ENCODE measurements at places on chromosomes 16 and 17. TPM values are rescaled to one million over a fixed set of nuclear protein-coding genes. Genes with fewer than 3 reads are reported as not detected.

- H3K4me1 ChIP-seq: peaks cover 27% of the 10 kb centered on the region
- no peaks in the 10 kb centered on the region for H3K27me3 ChIP-seq
- no peaks in the 10 kb centered on the region for H3K36me3 ChIP-seq
- peak overlapping the region; percentile 8 for H3K4me3 ChIP-seq
These were observed 224.0 kb upstream of the TNRC6C start for GRCh38 chr17:77734371-77735080.

GRCh38 chr17:68657576-68657975, 56.4 kb upstream of the FAM20A start:
- no peak overlapping the region for H3K4me3 ChIP-seq
- no peaks in the 10 kb centered on the region for H3K4me1 ChIP-seq
- DNase-seq: no peak
- no peaks in the 10 kb centered on the region for H3K36me3 ChIP-seq
- peaks cover 4% of the 10 kb centered on the region for H3K27me3 ChIP-seq

DNA sequence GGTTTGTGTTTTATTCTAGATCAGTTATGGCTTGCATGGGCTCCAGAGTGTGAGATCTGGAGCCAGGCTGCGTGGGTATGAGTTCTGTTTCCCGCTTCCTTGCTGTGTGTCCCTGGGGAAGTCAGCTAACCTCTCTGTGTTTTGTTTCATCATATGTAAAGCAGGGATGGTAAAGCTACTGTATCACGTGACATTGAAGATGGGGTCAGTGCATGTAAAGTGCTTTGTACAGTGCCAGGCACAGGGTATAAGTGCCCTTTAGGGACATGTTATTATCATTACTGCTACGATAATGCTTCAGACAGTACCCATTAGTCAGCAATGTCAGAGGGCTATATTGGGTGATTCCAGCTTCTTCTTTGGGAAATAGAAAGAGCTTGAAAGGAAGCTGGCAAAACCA, 186.2 kb downstream of the FOXL1 start:
- H3K27me3 ChIP-seq: peaks cover 78% of the 10 kb centered on the region
- no peaks in the 10 kb centered on the region for H3K36me3 ChIP-seq
- DNase-seq: no peak
- H3K4me3 ChIP-seq: no peak overlapping the region
- H3K27ac ChIP-seq: no peak overlapping the region

- no peak overlapping the region for H3K4me3 ChIP-seq
- no peaks in the 10 kb centered on the region for H3K36me3 ChIP-seq
- no peaks in the 10 kb centered on the region for H3K4me1 ChIP-seq
- no peak overlapping the region for H3K27ac ChIP-seq
- no peaks in the 10 kb centered on the region for H3K27me3 ChIP-seq
- no peak for DNase-seq
These were observed 69.7 kb downstream of the WIPI1 start for GRCh38 chr17:68387435-68388218.

GRCh38 chr17:63445065-63445464, 1.0 kb downstream of the CYB561 start:
- DNase-seq: no peak
- H3K4me3 ChIP-seq: no peak overlapping the region
- no peaks in the 10 kb centered on the region for H3K36me3 ChIP-seq
- H3K4me1 ChIP-seq: peaks cover 17% of the 10 kb centered on the region
- no peak overlapping the region for H3K27ac ChIP-seq

- peak overlapping the region; percentile 26 for H3K27ac ChIP-seq
- H3K27me3 ChIP-seq: no peaks in the 10 kb centered on the region
- H3K4me3 ChIP-seq: no peak overlapping the region
- peaks cover 4% of the 10 kb centered on the region for H3K36me3 ChIP-seq
These were observed 796 bp downstream of the HOXB3 start for GRCh38 chr17:48589060-48589830.

GRCh38 chr16:3242709-3243108, 7.8 kb upstream of the ZNF200 start:
- no peak overlapping the region for H3K27ac ChIP-seq
- H3K36me3 ChIP-seq: no peaks in the 10 kb centered on the region
- DNase-seq: no peak
- no peaks in the 10 kb centered on the region for H3K27me3 ChIP-seq

DNA sequence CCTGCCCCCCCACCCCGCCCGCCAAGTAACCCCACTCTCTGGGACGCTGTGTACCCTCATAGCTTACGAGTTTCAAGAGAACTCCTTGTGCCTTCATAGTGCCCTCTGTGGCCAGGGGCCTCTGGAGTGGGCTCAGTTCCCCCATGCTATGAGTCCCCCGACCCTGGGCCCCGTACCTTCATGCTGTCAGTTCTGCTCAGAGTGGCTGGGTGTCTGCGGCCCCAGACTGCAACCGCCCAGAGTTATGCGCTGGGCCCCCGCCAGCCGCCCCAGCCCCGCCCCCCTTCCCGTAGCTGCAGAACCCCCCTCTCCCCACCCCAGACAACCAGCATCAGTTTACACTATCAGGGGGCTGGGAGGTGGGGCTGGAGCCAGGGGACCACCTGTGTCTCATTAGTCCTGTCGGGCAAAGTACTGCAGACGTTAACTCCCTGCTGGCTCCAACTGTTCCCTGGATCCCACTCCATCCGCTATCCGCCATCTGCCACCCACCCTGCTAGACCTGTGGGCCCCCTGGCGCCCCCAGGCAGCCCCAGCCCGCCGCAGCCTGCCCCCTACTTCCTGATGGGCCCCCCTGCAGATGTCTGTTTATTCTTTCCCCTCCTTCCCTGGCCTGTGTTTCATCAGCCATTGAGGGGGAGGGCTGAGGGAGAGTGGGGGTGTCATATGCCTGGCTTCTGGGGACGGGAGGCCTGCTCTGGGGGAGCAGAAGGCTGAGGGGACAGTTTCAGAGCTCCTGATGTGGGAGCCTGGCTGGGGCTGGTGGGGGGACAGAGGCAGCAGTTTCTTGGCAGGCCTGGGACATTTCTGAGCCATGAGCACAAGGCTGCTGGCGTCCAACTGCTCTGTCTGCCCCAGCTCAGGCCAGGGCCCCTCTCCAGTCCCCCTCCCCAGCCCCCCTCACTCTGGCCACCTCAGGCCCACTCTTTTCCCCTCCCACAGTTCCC, at the start of gene MFAP4:
Gene MFAP4 (minus strand): TSS at position 217 of the 947 bp plus-strand sequence. CDS start 35 bp downstream, at position 182.
- H3K27ac ChIP-seq: peak within 1 kb of the TSS; percentile 93
- peak; percentile 92 for DNase-seq
- H3K36me3 ChIP-seq: peaks cover 33% of the 10 kb centered on the region
- H3K27me3 ChIP-seq: no peaks in the 10 kb centered on the region

- no peaks in the 10 kb centered on the region for H3K36me3 ChIP-seq
- no peaks in the 10 kb centered on the region for H3K27me3 ChIP-seq
- H3K4me3 ChIP-seq: peak overlapping the region; percentile 49
- peaks cover 17% of the 10 kb centered on the region for H3K4me1 ChIP-seq
These were observed 544 bp downstream of the CYB561 start for GRCh38 chr17:63445571-63445953.

- H3K4me3 ChIP-seq: peak overlapping the region; percentile 35
- H3K27me3 ChIP-seq: no peaks in the 10 kb centered on the region
- peaks cover 26% of the 10 kb centered on the region for H3K4me1 ChIP-seq
- H3K27ac ChIP-seq: no peak overlapping the region
- H3K36me3 ChIP-seq: no peaks in the 10 kb centered on the region
These were observed 150.2 kb upstream of the GSE1 start for GRCh38 chr16:85462714-85463611.

GRCh38 chr16:52953215-52953614, 99.5 kb downstream of the CHD9NB start:
- H3K27me3 ChIP-seq: no peaks in the 10 kb centered on the region
- H3K4me1 ChIP-seq: no peaks in the 10 kb centered on the region
- no peaks in the 10 kb centered on the region for H3K36me3 ChIP-seq
- DNase-seq: no peak
- no peak overlapping the region for H3K4me3 ChIP-seq
- no peak overlapping the region for H3K27ac ChIP-seq

GRCh38 chr16:17512636-17513220, 42.0 kb upstream of the XYLT1 start:
- H3K36me3 ChIP-seq: no peaks in the 10 kb centered on the region
- H3K4me3 ChIP-seq: no peak overlapping the region
- no peaks in the 10 kb centered on the region for H3K27me3 ChIP-seq
- no peak overlapping the region for H3K27ac ChIP-seq
- no peak for DNase-seq

- no peak for DNase-seq
- peak overlapping the region; percentile 82 for H3K27ac ChIP-seq
- no peaks in the 10 kb centered on the region for H3K27me3 ChIP-seq
- no peak overlapping the region for H3K4me3 ChIP-seq
These were observed 21.6 kb downstream of the VASN start for GRCh38 chr16:4393240-4393600.

DNA sequence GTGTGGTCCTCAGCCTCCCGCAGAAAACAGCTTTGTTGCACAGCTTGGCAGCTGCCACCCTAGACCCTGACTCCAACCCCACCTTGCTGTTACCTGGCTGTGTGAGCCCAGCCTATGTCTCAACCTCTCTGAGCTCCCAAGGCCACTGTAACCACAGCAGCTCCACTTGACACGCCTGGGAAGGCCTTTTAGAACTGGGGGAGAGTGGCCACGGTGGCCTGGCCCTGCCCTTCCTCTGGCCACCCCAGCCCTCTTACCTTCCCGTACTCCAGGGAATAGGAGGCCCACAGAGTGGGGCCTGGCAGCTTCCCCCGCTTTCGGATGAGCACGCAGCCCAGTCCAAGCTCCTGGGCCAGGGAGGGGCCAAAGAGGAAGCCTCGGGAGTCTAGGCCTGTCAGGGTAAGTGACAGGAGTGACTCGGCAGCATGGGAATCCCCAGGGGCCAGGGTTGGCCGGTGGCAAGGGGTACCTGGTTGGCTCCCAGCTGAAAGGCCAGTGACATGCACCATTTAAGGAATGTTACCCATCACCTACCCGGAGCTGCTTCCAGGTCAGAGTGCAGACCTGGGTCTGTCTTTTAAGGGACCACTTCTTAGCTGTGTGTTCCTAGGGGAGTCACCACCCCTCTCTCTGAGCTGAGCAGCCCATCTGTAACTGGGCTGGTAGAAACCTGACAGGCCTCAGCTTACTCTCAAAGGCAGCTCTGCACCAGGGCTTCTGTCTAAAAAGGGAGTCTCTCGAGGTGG, 1.4 kb downstream of the APRT start:
- H3K4me1 ChIP-seq: peaks cover 17% of the 10 kb centered on the region
- H3K27me3 ChIP-seq: no peaks in the 10 kb centered on the region
- peak; percentile 63 for DNase-seq
- H3K27ac ChIP-seq: peak overlapping the region; percentile 94

DNA sequence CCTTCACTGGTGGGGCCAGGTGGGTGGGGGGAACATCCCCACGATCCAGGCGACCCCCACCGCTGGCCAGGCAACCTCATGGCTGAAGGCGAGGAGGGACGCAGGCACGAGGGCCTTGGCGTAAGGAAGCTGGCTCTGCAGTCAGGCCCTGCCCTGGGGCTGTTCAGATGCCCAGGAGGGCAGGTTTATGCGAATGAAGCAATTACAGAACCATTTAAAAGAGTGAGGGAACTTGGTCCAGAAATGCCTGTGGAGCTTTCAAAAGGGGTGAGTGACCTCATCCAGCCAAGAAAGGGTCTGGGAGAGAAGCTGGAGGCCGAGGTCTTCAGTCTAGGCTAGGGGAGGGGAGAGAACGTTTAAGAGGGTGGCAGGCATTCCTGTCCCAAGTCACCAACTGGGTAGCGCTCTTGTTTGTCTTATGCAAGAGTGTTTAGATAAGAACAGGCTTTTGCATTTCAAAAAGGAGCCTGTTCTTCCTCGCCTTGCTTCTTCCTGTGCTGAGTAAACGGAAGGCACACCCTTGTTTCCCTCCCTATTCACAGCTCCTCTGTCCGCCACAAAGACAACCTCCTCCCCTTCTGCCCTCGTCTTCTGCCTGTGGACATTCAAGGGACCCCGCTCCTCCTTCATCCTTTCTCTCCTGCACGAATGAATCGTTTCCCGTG, 183.5 kb upstream of the SDK2 start:
- H3K27ac ChIP-seq: no peak overlapping the region
- DNase-seq: no peak
- no peak overlapping the region for H3K4me3 ChIP-seq
- H3K4me1 ChIP-seq: no peaks in the 10 kb centered on the region

DNA sequence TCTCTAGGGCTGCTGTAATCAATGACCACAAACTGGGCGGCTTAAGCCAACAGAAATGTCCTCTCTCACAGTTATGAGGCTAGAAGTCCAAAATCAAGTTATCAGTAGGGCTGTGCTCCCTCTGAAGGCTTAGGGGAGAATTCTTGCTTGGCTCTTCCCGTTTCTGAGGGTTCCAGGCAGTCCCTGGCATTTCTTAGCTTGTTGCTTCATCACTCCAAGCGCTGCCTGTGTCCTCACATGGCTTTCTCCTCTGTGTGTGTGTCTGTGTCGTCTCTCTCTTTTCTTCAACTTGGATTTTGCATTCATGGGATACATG, 13.7 kb upstream of the CDC42EP4 start:
- no peaks in the 10 kb centered on the region for H3K4me1 ChIP-seq
- no peak overlapping the region for H3K27ac ChIP-seq
- no peaks in the 10 kb centered on the region for H3K27me3 ChIP-seq
- no peak overlapping the region for H3K4me3 ChIP-seq
- no peak for DNase-seq

- no peaks in the 10 kb centered on the region for H3K36me3 ChIP-seq
- peaks cover 9% of the 10 kb centered on the region for H3K4me1 ChIP-seq
- no peak overlapping the region for H3K27ac ChIP-seq
- DNase-seq: no peak
These were observed 30.0 kb downstream of the USP32 start for GRCh38 chr17:60361889-60362288.

GRCh38 chr16:67807148-67807682, 526 bp downstream of the TSNAXIP1 start:
- peaks cover 14% of the 10 kb centered on the region for H3K4me1 ChIP-seq
- no peak for DNase-seq
- peak overlapping the region; percentile 78 for H3K4me3 ChIP-seq

GRCh38 chr16:69093974-69094373, 11.5 kb upstream of the HAS3 start:
- H3K4me3 ChIP-seq: no peak overlapping the region
- DNase-seq: no peak
- peaks cover 10% of the 10 kb centered on the region for H3K4me1 ChIP-seq
- no peaks in the 10 kb centered on the region for H3K36me3 ChIP-seq

GRCh38 chr16:21301168-21301894, 23.2 kb upstream of the CRYM start:
- peak overlapping the region; percentile 55 for H3K4me3 ChIP-seq
- no peaks in the 10 kb centered on the region for H3K36me3 ChIP-seq
- peaks cover 15% of the 10 kb centered on the region for H3K27me3 ChIP-seq
- DNase-seq: peak; percentile 78

GRCh38 chr16:19073344-19073743, 5.9 kb downstream of the COQ7 start:
- peaks cover 3% of the 10 kb centered on the region for H3K36me3 ChIP-seq
- H3K27me3 ChIP-seq: no peaks in the 10 kb centered on the region

GRCh38 chr16:86072328-86073102, 173.6 kb downstream of the IRF8 start:
- no peak overlapping the region for H3K27ac ChIP-seq
- H3K27me3 ChIP-seq: peaks cover 6% of the 10 kb centered on the region
- H3K4me1 ChIP-seq: no peaks in the 10 kb centered on the region
- H3K4me3 ChIP-seq: no peak overlapping the region
- peak; percentile 65 for DNase-seq
- no peaks in the 10 kb centered on the region for H3K36me3 ChIP-seq

CD300H gene
- total RNA-seq: not detected

KRT36 gene
- not detected for total RNA-seq

RNU2-1 gene
- 3,906 TPM for total RNA-seq

PRAC1 gene
- total RNA-seq: 129 TPM

CYBC1 gene
- total RNA-seq: 72.8 TPM

METRNL gene
- 16.5 TPM for total RNA-seq
